ENCODE measurements at places on chromosomes 5 and 9.

DNA sequence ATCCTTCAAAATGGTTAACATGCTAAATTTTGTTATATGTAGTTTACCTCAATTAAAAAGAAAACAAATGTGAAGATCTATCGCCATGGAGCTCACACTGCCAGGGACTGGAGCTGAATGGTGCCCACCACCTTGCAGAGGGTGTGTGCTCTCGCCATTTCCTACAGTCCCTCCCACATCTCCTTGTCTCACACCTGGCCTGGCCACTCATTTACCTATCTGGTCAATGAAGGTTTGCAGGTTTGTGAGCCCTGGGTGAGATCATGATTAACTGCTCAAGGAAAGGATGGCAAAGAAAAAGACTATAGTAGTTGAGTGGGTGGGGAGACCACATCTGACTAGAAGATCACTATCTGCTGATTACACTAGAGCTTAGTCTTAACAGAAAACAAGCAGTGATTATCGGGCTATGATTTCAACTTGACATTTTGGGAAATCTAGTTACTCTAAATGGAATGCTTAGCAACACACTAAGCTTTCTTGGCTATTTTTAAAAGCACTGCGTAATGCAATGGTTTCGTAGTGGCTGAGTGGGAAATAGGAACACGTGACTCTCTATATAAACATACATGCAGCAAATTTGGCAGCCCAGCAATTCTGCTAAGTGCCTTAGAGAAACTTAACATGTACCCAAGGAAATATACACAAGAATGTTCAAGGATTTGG lies 27.3 kb downstream of the PUM3 start:
- DNase-seq, result no peak

- DNase-seq, result no peak
These were observed 37.8 kb downstream of the NEURL1B start for GRCh38 chr5:172678902-172679301.

DNA sequence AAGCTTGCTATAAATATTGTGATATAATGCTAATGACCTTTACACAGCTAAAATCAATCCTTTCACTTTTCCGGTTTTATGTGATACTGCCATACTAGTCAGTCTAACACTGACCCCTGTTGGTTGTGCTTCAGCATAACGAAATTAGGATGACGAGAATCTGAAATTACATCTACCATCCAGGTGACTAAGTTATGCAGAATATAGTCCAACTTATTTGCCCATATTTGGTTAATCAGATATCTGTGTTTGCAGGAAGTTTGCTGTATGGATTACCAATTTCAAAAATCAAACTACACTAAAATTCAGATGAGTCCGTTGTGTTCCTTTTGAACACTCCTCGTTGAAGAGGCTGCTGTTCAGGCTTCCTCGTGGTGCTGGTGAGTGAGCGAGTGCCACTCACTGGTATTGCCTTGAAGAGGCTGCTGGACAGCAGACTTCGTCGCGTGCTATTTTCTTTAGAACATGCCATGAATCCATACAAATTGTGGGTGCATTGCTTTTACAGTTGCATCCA lies 32.5 kb downstream of the TENT4A start:
- DNase-seq, result no peak

DNA sequence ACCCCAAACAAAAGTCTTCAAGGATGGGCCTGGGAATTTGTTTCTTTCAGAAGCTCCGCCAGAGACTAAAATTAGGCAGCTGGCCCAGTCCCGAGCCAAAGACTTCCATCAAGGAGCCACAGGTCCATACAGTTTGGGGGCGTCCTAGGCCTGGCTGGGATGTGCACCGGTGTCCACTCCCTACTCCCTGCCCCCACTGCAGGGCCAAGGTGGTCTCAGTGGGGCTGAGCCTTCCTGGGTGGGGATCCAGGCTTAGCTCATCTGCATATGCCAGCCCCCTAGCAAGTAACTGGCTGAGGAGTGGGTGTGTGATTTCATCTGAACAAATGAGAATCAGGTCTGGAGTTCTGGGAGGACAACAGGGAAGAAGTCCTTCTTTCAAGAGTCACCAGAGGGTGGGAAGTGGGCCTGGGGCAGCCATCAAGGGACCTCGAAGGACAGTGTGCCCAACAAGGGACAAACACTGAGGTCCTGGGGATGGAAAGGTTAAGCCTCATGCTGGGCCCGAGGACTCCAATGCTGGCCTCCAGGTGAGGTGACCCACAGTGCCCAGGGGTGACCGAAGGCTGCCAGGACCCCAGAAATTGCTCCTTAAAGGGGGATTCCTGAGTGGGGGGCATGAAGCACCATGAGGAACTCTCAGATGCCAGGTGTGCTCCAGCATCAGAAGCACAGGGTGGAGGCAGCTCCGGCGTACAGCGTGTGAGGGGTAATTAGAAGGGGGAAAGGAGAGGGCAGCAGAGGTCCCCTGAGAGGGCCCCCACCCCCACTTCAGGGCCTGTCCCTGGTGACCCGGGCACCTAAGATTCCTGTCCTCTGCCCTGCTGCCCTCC lies 91.3 kb downstream of the ZNF354C start:
- no peak for DNase-seq

DNA sequence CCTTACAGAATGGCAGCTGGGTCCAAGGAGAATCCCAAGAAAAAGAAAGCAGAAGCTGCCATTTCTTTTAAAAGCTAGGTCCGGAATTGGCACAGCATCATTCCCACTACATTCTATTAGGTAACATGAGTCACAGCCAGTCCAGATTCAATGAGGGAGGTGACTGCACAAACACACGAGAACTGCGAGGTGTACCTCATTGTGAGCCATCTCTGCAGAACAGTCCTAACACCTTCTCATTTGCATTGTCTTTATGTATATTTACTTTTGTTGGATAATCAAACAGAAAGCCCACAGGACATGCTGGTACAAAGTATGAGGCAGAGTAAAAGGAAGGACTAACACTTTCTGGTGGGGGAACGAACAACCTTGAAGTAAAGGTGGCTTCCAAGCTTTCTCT lies 14.6 kb upstream of the HABP4 start:
- DNase-seq, result no peak

GRCh38 chr5:133050521-133050920 lies 1.3 kb upstream of the HSPA4 start:
- DNase-seq, result no peak

- DNase-seq, result no peak
These were observed 107.2 kb upstream of the CKMT2 start for GRCh38 chr5:81125959-81126358.

GRCh38 chr5:134608555-134608954 lies 24.1 kb downstream of the SAR1B start:
- no peak for DNase-seq

- no peak for DNase-seq
These were observed 15.8 kb downstream of the ZFAND5 start for GRCh38 chr9:72349240-72349639.

- DNase-seq, result no peak
These were observed 28.4 kb downstream of the B4GALT1 start for GRCh38 chr9:33138768-33139167.

- no peak for DNase-seq
These were observed 78.5 kb downstream of the SPTLC1 start for GRCh38 chr9:92036756-92037155.

GRCh38 chr5:151664694-151665585 lies 21.8 kb downstream of the SPARC start:
- no peak for DNase-seq

DNA sequence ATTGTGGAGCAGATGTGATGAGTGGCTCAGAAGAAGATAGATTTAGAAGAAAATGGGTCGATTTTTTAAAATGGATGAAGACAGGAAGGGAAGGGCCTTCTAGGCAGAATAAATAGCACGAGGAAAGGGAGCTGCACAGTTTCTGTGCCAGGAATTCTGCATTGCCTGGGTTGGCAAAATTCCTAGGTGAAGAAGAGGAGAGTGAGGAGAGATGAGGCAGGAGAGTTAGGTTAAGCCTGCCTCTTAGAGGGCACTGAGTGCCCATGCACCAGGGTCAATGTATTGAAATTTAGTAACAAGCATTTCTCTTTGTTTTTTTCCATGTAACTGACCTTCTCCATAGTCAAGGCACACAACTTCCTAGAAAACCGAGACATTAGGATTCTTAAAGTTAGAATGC lies 159.5 kb downstream of the YTHDC2 start:
- DNase-seq, result no peak

Measured in effector CD8-positive, alpha-beta T cell (primary cell).